ENCODE measurements at places on chromosomes 1 and 21.

- H3K4me3 ChIP-seq = no peak overlapping the region
- no peak overlapping the region for H3K27ac ChIP-seq
- H3K36me3 ChIP-seq = no peaks in the 10 kb centered on the region
- no peaks in the 10 kb centered on the region for H3K4me1 ChIP-seq
- no peak for DNase-seq
- peaks cover 19% of the 10 kb centered on the region for H3K27me3 ChIP-seq
Measured at GRCh38 chr1:47584249-47584648, 146.4 kb downstream of the FOXD2 start.

DNA sequence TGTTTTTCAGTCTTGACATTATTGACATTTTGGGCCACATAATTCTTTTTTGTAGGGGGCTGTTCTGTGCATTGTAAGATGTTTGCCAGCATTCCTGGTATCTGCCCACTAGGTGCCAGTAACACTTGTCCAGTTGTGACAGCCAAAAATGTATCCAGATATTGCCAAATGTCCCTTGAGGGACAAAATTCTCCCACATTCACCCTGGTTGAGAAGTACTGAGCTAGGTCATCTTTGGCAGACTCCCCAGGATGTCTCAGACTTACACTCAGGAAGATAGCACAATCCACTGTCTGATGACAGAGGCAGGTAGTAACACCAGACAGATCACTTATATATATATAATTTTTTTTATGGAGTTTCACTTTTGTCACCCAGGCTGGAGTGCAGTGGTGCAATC is 5.9 kb downstream of the CD48 start:
- H3K36me3 ChIP-seq = peaks cover 42% of the 10 kb centered on the region
- no peaks in the 10 kb centered on the region for H3K27me3 ChIP-seq
- H3K4me3 ChIP-seq = no peak overlapping the region
- no peak overlapping the region for H3K27ac ChIP-seq
- DNase-seq = no peak

GRCh38 chr1:56586502-56586901 is 7.1 kb upstream of the PLPP3 start:
- H3K36me3 ChIP-seq = no peaks in the 10 kb centered on the region
- H3K27ac ChIP-seq = no peak overlapping the region
- H3K4me3 ChIP-seq = no peak overlapping the region
- no peaks in the 10 kb centered on the region for H3K4me1 ChIP-seq

DNA sequence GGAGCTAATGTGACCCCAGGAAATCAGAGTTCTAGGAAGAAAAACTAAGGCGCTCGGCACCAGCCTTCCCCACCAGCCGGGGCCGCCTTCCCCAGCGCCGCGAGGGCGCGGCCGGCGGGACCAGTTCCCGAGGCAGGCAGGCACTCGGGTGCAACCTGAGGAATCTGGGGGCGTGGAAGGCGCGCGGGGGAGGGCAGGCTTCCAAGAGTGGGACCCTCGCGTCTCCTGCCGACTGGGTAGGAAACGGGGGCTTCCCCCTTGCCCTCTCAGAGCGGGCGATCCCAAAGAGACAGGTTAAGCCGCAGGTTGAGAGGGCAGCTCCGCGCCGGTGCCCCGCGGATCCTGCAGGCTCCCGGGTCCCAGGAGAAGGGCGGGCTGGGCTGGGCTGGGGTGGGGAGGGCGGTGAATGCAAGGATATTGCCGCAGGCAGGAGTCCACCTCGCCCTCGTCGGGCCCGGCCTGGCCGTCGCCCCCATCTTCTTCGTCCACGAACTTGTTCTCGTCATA is 431 bp downstream of the ARPC5 start:
- H3K27ac ChIP-seq = peak overlapping the region; percentile 99
- peak overlapping the region; percentile 95 for H3K4me3 ChIP-seq

DNA sequence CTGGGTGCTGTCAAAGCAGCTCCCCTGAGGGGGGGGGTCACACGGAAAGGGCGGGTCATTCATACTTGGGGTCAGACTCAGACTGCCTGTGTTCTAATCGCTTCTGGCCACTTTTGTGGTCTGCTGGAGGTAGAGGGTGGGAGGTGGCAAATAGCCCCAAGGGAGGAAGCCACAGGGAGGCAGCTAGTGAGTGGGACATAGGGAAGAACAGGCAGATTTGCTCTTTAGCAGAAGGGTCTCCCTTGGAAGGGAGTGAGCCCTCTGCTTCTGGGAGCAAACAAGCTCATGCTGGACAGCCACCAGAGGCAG is 24.5 kb downstream of the ACOT11 start:
- H3K4me3 ChIP-seq = no peak overlapping the region
- DNase-seq = no peak
- H3K27ac ChIP-seq = no peak overlapping the region
- no peaks in the 10 kb centered on the region for H3K27me3 ChIP-seq
- no peaks in the 10 kb centered on the region for H3K4me1 ChIP-seq
- no peaks in the 10 kb centered on the region for H3K36me3 ChIP-seq

- no peaks in the 10 kb centered on the region for H3K27me3 ChIP-seq
- H3K27ac ChIP-seq = peak overlapping the region; percentile 68
- no peak for DNase-seq
- H3K4me1 ChIP-seq = peaks cover 32% of the 10 kb centered on the region
- peaks cover 20% of the 10 kb centered on the region for H3K36me3 ChIP-seq
- H3K4me3 ChIP-seq = no peak overlapping the region
Measured at GRCh38 chr1:167430134-167430848, 88.0 kb downstream of the CD247 start.

DNA sequence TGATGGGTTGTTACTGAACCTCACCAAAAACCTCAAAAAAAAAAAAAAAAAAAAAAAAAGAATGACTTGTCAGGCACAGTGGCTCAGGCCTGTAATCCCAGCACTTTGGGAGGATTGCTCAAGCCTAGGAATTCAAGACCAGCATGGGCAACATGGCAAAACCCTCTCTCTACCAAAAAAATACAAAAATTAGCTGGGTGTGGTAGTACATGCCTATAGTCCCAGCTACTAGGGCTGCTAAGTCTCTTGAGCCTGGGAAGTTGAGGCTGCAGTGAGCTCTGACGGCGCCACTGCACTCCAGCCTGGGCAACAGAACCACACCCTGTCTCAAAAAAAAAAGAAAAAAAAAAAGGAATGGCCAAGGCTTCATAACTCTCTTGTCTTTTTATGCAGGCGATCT is 11.1 kb downstream of the CHAF1B start:
- H3K36me3 ChIP-seq = peaks cover 56% of the 10 kb centered on the region
- no peak for DNase-seq
- H3K27ac ChIP-seq = no peak overlapping the region
- no peak overlapping the region for H3K4me3 ChIP-seq

DNA sequence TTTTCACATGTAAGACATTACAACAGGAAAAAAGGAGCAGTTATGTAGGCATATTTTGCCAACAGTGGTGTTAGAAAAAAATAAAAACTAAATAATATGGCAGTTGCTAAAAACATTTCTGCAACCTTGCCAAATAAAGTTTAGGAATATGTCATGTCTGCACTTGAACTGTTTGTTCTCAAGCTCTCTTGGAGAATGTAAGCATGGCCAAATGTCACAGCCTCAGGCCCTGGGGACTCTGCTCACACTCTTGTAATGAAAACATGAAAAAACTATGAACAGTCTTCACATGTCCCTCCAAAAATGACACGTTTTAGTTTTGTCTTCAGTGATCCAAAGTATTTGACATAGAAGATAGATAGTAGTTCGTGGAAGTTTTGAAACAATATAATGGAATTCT is 753.3 kb downstream of the LTN1 start:
- no peaks in the 10 kb centered on the region for H3K27me3 ChIP-seq
- H3K36me3 ChIP-seq = no peaks in the 10 kb centered on the region
- no peak overlapping the region for H3K4me3 ChIP-seq
- no peaks in the 10 kb centered on the region for H3K4me1 ChIP-seq
- H3K27ac ChIP-seq = no peak overlapping the region

GRCh38 chr1:3067301-3067670 is 1.7 kb upstream of the PRDM16 start:
- peaks cover 3% of the 10 kb centered on the region for H3K4me1 ChIP-seq
- H3K27ac ChIP-seq = no peak overlapping the region
- no peak for DNase-seq
- H3K4me3 ChIP-seq = no peak overlapping the region

DNA sequence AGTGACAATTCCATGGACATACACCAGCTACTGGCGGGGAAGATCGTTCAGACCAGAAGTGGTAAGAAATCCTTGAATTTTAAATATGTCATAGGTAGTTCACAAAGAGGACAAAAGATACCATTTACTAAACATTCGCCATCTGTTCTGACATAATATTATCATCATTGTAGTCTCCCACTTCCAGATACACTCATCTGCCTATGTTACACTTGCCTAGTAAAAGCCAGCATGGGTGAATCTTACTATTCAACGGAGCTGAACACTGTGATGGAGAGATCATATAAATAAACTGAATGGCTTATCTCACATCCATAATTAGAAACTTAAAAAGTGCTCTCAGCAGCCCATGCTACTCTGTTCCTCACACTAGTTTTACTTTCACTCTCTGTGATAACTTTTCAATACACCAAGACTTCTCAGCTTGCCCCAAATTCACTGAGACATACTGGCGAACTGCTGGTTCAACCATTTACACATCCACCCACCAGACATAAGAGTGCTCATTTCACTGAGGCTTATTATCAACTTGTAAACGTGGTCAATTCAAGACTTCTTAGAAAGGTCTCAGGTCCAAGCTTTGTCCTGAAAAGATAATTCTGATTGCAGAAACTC is 463 bp upstream of the PRRC2C start:
- peaks cover 38% of the 10 kb centered on the region for H3K4me1 ChIP-seq
- H3K27me3 ChIP-seq = no peaks in the 10 kb centered on the region
- H3K4me3 ChIP-seq = peak overlapping the region; percentile 83
- peak overlapping the region; percentile 93 for H3K27ac ChIP-seq
- H3K36me3 ChIP-seq = peaks cover 17% of the 10 kb centered on the region

DNA sequence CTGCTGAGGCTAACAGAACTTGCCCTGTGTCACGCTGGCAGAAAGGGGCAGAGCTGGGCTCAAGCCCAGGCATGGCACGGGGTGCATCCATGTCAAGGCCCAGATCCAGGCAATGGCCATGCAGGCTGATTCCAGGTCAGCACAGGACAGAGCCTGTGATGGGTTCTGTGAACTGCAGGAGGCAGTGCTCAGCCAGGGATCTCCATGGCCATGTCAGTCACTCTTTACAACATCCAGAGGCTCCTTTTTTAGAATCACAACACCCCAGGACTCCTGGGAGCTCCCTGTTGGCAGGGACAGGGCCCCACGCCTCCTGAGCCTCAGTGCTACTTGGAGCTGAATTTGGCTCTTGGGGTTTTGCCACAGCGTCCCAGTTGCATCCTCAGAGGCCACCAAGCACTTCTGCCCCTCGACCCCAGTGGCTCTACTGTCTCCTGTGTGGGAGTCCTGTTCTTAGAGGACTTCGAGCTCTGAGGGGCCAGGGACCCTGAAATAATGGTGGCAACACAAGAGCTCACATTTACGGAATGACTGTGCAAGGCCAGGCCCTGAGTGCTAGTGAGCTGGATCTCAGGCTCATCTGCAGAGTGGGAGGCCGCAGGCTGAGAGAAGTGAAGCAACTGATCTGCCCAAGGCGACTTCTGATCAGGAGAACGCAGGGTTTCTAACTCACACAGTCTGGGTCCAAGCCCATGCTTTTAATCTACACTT is 211.5 kb downstream of the TRABD2B start:
- H3K4me3 ChIP-seq = no peak overlapping the region
- no peaks in the 10 kb centered on the region for H3K4me1 ChIP-seq
- peaks cover 5% of the 10 kb centered on the region for H3K27me3 ChIP-seq
- H3K36me3 ChIP-seq = no peaks in the 10 kb centered on the region

GRCh38 chr1:155192346-155193274 is 15.1 kb downstream of the THBS3 start:
- peak; percentile 63 for DNase-seq
- H3K4me3 ChIP-seq = peak overlapping the region; percentile 86
- H3K27me3 ChIP-seq = no peaks in the 10 kb centered on the region
- H3K4me1 ChIP-seq = peaks cover 28% of the 10 kb centered on the region
- H3K27ac ChIP-seq = peak overlapping the region; percentile 96

GRCh38 chr1:155207806-155208540 is at the start of gene THBS3:
TSS of gene THBS3 (minus strand) at chr1:155207897. CDS start at chr1:155207876, 21 bp downstream.
- H3K36me3 ChIP-seq = no peaks in the 10 kb centered on the region
- H3K27me3 ChIP-seq = no peaks in the 10 kb centered on the region
- H3K4me1 ChIP-seq = peaks cover 29% of the 10 kb centered on the region
- no peak for DNase-seq

DNA sequence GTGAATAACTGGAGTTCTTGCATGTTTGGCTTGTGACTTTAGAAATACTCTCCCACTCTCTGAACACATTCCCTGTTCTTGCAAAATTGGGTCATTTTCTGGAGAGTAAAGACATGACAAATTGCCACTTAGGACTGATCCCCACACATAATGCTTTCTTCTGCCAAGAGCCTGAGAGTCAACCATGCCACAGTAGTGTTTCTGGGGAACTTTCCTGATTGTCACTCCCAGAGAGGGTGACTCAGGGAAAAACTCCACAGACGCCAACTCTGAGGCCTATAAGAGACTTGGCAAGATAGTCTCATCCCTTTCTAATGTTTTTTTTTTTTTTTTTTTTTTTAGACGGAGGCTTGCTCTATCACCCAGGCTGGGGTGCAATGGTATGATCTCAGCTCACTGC is 157.8 kb downstream of the ATG4C start:
- no peaks in the 10 kb centered on the region for H3K4me1 ChIP-seq
- H3K36me3 ChIP-seq = no peaks in the 10 kb centered on the region
- H3K27me3 ChIP-seq = peaks cover 12% of the 10 kb centered on the region
- DNase-seq = no peak

DNA sequence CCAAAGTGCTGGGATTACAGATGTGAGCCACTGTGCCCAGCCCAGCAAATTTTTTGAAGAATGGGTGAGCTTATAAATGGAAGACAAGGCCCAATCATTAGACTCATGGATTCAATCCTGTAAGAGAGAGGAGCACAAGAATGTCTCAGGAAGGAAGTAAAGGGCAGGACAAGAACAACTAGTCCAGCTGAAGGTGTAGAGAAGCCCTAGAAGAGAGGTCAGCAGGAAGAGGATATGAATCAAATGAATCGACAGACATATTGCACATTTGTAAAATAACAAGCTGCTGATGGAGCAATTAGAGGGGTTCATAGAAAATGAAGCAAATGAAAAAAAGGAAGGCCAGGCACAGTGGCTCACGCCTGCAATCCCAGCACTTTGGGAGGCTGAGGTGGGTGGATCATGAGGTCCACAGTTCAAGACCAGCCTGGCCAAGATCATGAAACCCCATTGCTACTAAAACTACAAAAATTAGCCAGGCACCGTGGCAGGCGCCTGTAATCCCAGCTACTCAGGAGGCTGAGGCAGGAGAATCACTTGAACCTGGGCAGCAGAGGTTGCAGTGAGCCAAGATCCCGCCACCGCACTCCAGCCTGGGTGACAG is 74.9 kb downstream of the MIS18A start:
- no peaks in the 10 kb centered on the region for H3K4me1 ChIP-seq
- no peak overlapping the region for H3K4me3 ChIP-seq
- H3K27me3 ChIP-seq = no peaks in the 10 kb centered on the region

Measured in activated CD4-positive, alpha-beta memory T cell treated with anti-CD3 and anti-CD28 coated beads for 36 hours (primary cell).